ENCODE measurements at places on chromosomes 2 and 18.

DNA sequence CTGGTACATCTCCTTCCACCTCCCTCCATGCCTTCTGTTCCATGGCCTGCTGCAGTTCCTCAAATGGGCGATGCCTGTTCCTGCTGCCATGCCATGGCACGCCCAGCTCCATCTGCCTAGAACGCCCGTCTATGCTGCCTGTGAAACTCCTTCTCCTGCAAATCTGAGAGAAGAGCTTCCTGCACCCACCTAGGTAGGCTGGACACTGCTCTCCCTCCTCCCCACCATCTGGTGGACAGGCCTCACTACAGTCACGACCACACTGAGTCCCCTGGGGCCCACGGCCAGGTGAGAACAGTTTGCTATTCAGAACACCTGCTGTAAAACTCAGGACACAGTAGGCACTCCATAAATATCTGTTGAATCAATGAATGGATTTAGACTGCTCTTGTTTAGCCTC lies 92.4 kb downstream of the LAMA1 start:
- DNase-seq, result no peak

- no peak for DNase-seq
These were observed 495.6 kb downstream of the NYAP2 start for GRCh38 chr2:225895126-225895525.

DNA sequence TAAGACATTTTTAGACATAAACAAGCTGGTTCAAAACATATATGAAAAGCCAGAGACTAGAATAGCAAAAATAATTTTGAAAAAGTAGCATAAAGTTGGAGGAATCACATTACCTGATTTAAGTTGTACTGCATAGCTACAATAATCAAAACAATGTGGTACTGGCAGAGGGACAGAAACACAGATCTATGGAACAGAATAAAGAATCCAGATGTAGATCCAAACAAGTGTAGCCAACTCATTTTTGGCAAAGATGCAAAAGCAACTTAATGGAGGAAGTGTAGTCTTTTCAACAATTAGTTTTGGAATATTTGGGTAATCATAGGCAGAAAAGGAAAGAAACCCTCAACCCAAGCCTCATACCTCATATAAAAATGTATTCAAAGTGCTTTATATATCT lies 278.7 kb upstream of the ZNF521 start:
- no peak for DNase-seq

DNA sequence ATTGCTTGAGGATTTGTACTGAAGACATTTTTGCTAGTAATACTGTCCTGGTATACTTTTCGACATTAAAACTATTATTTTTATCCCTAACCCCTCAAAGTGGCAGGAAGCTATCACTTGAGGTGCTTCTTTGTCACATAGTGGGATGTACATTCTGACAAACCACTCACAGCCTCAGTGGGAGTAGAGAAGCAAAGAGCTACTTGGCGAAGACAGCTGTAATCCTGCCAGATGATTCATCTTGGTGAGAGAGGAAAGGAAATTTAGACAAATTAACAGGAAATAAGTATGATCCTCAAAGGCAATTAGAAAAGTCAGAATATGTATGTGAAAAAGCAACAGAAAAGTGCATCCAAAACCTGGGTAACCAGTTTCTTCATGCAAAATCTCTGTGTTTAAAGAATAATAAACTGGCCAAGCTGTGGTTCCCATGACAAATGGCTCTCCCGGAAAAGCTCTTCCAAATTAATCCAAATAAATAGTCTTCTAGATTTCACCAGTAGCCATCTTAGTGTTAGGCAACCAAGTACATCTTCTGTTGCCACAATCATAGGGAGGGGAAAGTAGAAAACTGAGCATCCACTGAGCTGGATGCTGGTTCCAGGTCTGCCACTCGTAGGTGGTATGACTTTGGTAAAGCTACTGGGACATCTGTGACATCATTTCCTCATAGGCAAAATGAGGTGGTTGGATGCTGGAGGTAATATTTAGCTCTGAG lies 308.0 kb upstream of the LYPD1 start:
- DNase-seq, result no peak

DNA sequence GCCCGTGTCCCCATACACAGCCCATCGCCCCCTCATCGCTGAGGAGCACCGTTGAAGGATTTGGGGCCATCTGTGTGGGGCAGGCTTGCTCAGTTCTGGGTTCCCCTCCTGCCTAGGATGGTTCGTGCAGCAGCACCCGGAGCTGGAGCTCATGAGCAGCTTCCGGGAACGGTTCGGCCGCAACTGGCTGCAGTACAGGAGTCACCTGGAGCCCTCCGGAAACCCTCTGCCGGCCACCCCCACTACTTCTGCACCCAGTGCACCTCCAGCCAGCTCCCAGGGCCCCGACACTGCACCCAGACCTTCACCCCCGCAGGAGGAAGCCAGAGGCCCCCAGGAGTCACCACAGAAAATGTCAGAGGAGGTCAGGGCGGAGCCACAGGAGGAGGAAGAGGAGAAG lies 10.3 kb downstream of the STK11IP start:
- DNase-seq, result no peak

DNA sequence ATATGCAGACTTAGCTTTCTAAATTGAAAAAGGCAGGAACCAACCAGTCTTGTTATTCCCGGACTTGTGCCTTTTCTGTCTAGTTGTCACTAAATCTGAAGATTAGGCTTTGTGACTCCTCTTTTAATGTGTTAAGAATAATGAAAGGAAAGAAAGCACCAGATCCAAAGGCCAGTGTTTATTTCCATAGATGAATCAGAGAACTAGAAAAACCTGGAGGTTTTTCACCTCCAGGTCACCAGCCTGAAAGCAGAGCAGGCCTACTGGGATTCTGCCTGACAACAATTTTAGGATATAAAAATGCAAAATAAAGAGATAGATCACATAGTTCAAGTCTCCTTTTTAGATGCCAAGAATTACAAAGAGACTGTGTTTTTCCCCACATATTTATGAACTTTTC lies 160.4 kb downstream of the GULP1 start:
- DNase-seq, result no peak

DNA sequence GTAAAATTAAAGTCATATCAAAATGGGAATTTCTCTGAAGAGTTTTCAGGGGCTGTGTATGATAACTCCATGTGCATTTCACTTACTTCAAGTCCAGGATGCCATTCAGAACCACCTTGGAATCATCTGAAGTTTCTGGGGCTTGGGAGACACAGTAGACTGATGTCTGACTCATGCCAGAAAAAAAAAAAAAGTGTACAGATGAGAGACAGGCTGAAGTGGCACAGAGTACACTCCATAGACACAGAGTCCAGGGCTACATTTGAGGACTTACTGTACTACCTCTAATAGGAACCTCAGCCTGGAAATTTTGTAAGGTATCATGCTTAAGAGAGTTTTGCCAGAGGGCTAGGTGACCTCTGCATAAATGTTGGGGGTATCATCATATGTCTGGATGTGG lies 92.0 kb downstream of the SS18 start:
- no peak for DNase-seq

- DNase-seq, result no peak
These were observed 584.7 kb upstream of the SETBP1 start for GRCh38 chr18:44096016-44096415.

DNA sequence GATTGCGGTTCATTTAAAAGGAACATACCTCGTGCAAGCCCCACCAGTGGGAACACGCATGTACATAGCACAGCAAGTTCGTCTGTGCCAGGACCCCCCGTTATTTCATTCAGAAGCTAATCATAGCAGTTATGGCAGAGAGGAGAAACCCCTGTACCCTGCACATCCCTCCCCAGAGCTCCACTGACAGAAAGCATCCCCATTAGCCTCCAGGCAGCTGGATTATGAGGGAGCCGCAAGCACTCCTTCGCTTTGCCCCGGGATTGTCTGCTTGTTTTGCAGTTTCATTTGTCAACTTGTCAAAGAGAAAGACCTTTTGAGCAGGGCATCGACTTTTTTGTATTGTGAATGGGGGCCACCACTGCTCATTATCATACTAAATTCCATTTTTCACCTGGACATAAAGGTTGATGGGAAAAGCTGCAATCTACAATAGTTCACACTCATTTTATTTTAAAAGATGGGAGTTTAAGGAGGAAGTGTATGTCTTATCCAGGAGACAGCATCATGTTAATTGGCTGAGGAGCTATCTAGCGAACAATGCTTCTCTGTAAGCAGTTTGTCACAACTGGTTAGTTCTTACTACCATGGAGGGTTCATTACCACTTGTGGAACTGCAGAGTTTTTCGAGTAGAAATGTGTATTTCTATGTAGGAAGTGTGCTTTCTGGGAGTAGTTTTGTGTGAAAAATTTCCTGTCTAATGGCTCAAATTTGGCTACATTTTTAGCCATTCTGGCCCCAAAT lies 255.3 kb downstream of the THSD7B start:
- no peak for DNase-seq

GRCh38 chr2:224038049-224038829 lies 847 bp downstream of the SERPINE2 start:
- DNase-seq, result peak; percentile 49

DNA sequence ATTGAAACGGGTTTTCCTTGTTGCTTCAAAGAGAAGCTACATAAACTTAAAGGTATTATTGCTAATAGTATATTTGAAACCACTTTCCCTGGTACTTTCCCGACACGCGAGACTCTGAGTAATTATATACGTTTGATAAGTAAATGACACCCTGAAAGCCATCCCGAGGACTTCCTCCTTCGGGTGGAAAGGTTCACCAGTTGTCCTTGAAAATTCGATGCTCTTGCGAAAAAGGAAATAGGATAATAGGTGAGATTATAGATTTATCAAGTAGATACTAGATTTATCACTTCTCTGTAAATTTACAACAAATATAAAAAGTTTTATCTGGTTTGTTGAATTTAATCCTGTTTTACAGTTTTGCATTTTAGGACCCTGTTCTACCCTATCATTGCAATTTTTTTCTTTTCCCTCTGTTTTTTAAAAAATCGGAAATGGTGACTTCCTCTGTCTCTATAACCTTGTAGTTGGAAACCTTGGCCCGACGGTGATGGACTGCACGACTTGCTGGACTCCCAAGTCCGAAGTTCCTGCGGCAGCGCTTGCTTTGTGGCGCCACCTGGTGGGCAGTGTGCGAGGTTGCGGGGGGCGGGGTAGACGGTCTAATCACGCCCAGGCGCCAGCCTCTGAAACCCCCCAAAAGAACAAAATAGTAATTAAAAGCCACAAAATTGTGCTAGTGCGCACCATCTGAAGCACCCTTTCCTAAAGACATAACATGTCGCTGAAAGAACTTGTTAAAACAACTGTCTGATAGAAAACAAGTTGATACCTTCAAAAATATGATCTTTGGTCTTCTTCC lies 972 bp upstream of the DLX2 start:
- peak; percentile 77 for DNase-seq

- no peak for DNase-seq
These were observed 75.4 kb downstream of the EML4 start for GRCh38 chr2:42244520-42244919.

Data from left colon (tissue), 2 donors.